ENCODE measurements at places on chromosomes 6 and 20.

- DNase-seq: no peak
Observed at GRCh38 chr6:157726892-157727628, 96.0 kb upstream of the SNX9 start.

DNA sequence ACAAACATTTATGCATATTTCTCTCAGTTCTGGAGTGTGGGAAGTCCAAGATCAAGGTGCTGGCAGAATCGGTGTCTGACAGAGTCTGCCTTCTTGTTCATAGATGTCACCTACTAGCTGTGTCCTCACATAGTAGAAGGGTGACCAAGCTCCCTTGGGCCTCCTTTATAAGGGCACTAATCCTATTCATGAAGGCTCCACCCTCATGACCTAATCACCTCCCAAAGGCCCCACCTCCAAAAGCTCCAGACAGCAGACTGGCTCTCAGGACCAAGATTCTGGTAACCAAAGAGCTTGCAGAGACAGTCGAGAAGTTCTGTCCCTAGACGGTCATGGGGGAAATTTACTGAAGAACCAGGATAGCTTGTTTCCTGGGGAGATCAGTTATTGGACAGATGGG, 139.1 kb downstream of the COL9A1 start:
- no peak for DNase-seq

DNA sequence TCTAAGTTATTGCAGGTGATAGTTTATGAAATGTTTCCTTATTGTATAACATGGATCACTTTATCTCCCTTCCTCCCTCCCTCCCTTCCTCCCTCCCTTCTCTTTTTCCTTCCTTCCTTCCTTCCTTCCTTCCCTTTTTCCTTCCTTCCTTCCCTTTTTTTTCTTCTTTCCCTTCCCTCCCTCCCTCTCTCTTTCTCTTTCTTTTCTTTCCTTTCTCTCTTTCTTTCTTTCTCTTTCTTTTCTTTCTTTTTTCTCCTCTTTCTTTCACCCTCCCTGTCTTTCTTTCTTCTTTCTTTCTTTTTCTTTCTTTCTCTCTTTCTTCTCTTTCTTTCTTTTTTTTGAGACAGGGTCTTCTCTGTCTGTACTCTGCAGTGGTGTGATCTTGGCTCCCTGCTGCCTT, 5.8 kb downstream of the OR2B3 start:
- no peak for DNase-seq

DNA sequence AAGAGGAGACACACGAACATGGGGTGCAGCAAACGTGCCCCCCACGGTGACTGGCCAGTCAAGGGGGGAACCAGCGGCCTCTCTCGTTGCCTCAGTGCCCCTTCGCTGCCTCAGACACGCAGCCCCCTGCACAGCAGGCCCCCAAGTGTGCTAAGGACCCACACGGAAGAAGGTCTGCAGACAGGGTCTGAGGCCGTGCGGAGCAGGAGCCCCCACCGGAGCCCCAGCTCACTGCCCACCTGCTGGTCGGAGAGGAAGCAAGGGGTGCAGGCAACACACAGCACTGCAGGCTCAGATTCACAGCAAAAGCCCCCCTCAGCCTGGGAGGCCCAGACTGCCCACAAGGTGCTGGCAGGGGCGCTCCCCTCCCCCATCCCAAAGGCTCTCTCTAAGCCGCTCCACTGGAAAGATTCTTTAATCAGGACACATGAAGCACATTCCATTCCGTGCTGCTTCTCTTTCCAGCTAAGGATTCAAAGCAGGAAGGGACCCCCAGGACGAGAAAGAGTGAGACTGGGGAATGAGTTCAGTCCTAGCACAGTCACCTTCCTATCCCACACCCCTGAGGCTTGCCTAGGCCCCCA, 105.1 kb downstream of the SLC23A2 start:
- DNase-seq: no peak

DNA sequence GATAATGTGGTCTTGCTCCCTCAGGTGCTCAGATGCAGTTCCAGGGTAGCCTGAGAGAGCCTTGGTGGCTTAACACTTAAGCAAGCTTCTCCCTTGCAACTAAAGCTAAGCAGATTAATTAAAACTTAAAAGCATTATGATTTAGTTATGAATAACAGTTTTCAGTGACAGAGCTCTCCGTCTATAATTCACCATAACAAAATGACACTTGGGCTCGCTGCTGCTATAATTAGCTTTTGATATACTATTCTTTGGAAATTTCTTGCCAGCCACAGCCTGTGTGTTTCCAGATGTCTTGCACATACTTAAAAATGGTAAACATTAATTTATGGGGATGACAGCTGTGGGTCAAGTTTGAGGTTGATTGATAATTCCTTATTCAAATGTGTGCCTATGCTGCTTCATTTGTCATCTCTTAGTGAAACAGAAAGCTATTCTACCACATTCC, 380.5 kb downstream of the TFAP2B start:
- DNase-seq: no peak

- DNase-seq: no peak
Observed at GRCh38 chr6:42987533-42988451, 3.4 kb downstream of the PPP2R5D start.

DNA sequence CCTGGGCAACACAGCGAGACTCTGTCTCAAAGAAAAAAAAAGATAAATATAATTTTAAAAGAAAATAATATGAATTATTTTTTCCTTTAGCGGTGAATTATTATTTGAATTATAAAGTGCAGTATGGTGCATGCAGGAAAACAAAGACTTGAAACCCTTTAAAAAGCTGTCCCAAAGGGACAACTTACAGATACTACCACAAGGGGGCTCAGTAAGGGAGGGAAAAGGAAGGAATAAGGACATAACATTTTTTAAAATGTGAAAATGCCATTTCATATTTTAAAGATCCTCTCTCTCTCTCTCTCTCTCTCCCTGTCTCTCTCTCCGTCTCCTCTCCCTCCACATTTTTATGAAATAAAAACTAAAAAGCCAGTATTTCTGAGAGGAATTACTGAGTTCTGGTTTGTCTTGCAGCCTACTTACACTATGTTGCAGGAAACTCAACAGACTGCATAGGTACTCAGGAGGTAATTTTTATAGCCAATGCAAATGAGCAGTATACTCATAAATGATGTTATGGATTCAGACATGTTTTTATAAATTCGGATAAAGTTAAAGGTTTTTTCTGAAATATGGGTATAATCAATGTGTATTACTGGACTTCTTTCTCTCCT, 455.0 kb upstream of the GJE1 start:
- no peak for DNase-seq

DNA sequence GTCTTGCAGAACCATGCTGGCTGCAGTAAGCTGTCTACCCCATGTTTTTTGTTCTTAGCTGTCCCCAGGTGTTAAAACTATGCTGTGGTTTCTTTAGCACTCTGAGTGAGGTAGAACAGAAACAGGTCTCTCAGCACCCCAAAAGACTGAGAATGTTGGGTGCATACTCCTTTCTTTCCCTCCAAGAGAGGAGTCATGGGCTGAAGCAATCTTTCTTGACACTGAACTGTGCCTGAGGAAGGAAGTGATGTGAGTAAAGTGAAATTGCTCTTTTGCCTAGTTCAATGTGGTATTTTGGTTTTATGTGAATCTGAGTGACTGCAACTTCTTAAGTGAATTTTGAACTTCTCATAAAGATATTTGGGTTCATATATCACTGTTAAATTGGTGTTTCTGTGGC, 138.0 kb upstream of the MCHR2 start:
- DNase-seq: no peak

DNA sequence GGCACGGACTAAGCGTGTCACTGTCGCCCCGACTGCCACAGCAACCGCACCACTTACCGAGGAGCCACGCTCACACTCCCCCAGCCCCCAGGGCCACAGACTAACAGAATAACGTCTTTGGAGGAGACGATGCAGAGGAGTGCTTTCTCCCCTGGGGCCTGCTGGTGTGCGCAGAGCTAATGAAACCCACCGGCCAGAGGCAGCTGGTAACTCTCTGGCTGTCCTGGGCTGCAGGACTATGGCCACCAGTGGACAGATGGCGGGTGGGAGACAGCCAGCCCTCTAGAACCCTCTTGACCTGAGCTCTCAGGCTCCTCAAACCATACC, 228.0 kb downstream of the DLL1 start:
- no peak for DNase-seq

GRCh38 chr20:54419531-54419930, 55.9 kb upstream of the DOK5 start:
- no peak for DNase-seq

- no peak for DNase-seq
Observed at GRCh38 chr20:47843886-47844567, 58.7 kb upstream of the SULF2 start.

DNA sequence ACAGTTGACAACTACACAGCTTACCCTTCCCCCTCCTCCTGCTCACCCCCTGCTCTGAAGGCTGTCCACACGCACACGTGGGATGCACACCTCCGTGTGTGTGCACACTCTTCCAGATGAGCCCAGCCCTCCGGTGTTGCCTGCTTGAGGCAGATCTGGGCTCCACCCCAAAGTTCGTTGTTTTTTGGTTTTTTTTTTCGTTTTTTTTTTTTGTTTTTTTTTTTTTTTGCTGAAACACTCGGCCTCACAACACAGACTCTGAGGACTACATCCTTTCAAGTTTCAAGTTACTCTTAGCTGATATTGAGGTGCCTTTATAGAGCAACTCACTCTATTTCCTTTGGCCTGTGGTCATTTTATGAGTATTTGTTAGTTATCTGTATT, 88.2 kb downstream of the RREB1 start:
- no peak for DNase-seq

DNA sequence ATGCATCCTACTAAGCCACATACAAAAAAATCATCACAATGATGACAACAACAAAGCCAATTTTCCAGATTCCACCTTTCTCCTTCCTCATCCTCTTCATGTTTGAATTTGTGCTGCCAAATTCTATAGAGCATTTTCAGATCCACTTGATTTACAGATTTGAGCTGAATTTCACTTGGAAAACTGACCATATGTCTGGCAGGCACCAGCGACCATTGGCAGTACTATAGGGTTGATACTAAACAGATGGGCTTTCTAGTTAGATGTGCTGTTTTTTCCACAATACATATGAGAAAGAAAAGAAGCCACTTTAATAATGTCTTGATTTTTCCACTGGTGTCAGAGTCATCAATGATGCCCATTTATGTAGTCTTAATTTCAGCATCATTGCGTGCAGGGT, 127.0 kb downstream of the PHACTR3 start:
- DNase-seq: no peak

GRCh38 chr6:155107432-155108069, 112.4 kb downstream of the TIAM2 start:
- DNase-seq: no peak

- DNase-seq: no peak
Observed at GRCh38 chr6:74491844-74492374, 713.9 kb downstream of the COL12A1 start.

GRCh38 chr6:157172231-157172701, 151.1 kb downstream of the TMEM242 start:
- DNase-seq: no peak

- DNase-seq: no peak
Observed at GRCh38 chr6:98777762-98778161, 56.6 kb upstream of the POU3F2 start.

DNA sequence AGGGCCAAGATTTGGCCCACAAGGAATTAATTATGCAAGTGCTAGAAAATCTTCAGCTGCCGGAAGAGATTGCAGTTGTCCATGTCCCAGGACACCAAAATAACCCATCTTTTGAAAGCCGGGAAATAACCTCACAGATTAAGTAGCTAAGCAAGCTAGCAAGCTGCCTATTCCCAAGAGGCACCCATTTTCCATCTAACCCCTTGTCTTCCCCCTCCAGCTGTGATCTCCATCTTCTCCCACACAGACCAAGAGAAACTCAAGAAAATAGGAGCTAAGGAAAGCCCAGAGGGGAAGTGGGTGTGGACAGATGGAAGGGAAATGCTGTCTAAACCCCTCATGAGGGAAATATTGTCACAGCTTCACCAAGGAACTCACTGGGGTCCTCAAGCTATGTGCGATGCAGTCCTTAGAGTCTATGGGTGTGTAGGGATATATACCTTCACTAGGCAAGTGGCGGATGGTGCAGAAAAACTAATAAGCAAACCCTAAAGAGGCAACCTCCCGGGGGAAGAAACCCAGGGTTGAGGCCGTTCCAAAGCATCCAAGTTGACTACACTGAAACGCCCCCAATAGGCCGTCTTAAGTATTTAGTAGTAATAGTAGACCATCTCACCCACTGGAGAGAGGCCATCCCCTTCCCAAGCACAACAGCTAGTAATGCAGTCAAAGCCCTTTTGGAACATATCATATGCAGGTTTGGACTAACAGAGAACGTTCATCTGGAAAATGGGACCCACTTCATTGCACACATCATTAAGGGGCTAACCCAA, 64.3 kb upstream of the PRSS16 start:
- no peak for DNase-seq

GRCh38 chr6:72781624-72782023, 159.8 kb downstream of the KCNQ5 start:
- no peak for DNase-seq

GRCh38 chr6:66328200-66328599, 621.2 kb upstream of the EYS start:
- DNase-seq: no peak

DNA sequence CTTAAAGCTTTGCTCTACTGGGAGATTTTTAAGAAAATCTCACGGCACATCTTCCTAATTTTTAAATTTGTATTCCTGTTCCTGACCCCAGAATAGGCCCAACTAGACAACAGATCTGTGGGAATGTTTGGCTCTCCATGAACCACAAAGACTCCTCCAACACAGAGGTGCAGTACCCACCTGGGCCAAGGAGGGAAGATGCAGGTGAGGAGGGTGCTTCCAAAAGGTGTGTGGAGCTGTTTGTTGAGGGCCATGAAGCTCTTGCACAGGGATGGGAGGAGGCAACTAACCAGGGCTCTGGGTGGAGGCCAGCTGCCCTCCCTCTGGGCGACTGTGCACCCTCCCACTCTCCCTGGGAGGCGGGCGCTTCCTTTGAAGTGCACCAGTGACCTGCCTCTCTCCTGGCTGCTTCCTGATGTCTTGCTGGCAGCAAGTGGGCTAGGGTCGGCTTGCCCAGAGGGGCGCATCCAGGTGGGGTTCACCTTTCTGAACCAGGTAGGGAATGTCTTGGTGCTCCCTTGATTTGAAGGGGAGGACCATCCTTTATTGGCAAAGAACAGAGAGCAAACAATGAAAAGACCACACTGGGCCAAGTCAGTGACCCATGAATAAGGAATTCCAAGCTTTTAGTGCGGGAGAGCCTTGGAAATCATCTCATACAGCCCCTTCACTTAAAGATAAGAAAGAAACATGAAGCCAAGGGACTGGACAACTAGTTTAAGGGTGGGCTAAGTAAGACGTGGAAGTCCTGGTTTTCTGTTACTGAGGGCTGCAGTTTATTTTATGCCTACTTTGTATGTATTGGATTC, 76.0 kb downstream of the ANKRD6 start:
- no peak for DNase-seq

DNA sequence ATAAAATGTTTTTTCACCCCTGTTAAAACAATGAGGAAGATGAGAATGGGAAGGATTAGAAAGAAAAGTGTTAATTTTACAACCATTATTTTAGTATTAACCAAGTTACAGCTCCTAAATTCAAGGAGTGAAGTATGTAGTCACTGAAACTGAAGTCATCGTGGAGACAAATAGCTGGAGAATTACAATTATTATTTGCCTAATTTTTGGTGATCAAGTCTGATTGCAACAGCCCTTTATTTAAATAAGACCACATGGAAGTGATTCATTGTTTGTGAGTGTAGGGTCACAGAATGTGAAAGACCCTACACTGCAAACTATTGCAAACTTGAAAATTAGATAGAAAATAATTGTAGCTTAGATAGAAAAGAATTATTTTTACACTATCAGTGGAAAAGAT, 292.4 kb downstream of the CENPW start:
- no peak for DNase-seq

- no peak for DNase-seq
Observed at GRCh38 chr6:116518621-116519368, 7.4 kb downstream of the CALHM5 start.
